ENCODE measurements at places on chromosomes 1 and 21.

GRCh38 chr1:97929874-97930851, 9.3 kb upstream of the DPYD start:
- H3K36me3 ChIP-seq: no peaks in the 10 kb centered on the region
- no peak overlapping the region for H3K27ac ChIP-seq
- no peak for DNase-seq
- H3K27me3 ChIP-seq: no peaks in the 10 kb centered on the region
- no peaks in the 10 kb centered on the region for H3K4me1 ChIP-seq
- H3K4me3 ChIP-seq: no peak overlapping the region

DNA sequence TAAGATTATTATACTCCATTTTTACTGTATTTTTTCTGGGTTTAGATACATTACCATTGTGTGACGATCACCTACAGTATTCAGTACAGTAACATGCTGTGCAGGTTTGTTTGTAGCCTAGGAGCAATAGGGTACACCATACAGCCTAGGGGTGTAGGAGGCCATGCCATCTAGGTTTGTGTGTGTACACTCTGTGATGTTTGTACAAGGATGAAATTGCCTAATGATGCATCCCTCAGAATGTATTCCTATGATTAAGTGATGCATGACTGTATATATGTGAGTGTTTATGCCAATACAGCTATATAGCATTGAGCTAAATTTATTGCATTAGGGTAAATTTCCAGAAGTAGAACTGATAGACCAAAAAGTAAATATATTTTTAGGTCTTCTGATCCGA, 23.3 kb downstream of the TUFT1 start:
- H3K36me3 ChIP-seq: peaks cover 94% of the 10 kb centered on the region
- H3K4me3 ChIP-seq: no peak overlapping the region
- H3K27ac ChIP-seq: peak overlapping the region; percentile 73
- DNase-seq: no peak

DNA sequence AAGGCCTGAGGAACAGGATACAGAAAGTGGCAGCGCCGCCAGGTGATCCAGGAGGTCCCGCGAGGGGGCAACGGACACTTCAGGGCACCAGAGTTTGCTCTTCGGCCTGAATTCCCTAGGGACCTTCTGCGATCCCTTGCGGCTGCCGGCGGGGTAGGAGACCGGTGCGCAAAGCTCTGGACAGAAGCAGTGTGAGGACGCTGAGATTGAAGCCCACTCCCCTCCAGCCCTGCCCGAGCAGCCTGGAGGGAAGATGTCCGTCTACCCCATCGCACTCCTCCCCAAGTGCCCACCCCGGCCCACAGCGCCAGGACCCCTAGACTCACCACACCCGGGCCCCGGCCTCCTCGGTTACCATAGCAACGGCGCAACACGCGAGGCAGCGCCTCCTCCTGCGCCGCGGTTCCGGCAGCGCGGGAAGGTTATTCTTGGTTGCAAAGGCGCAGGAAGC, at the start of gene ANKRD45:
Gene ANKRD45 (minus strand): TSS at position 361 of the 451 bp plus-strand sequence. CDS start 10,433 bp downstream, outside the sequence.
- H3K27me3 ChIP-seq: no peaks in the 10 kb centered on the region
- H3K27ac ChIP-seq: no peak within 1 kb of the TSS
- DNase-seq: no peak
- H3K4me1 ChIP-seq: no peaks in the 10 kb centered on the region

- no peaks in the 10 kb centered on the region for H3K27me3 ChIP-seq
- no peak overlapping the region for H3K4me3 ChIP-seq
- no peak overlapping the region for H3K27ac ChIP-seq
- H3K4me1 ChIP-seq: no peaks in the 10 kb centered on the region
Observed at GRCh38 chr1:211347077-211347844, 20.6 kb downstream of the TRAF5 start.

GRCh38 chr21:42348762-42349161, 2.0 kb downstream of the TFF2 start:
- no peaks in the 10 kb centered on the region for H3K36me3 ChIP-seq
- H3K27ac ChIP-seq: no peak overlapping the region
- H3K4me3 ChIP-seq: no peak overlapping the region

GRCh38 chr1:55816456-55817426, 601.6 kb upstream of the USP24 start:
- no peak overlapping the region for H3K27ac ChIP-seq
- H3K27me3 ChIP-seq: no peaks in the 10 kb centered on the region
- no peaks in the 10 kb centered on the region for H3K36me3 ChIP-seq
- DNase-seq: no peak

DNA sequence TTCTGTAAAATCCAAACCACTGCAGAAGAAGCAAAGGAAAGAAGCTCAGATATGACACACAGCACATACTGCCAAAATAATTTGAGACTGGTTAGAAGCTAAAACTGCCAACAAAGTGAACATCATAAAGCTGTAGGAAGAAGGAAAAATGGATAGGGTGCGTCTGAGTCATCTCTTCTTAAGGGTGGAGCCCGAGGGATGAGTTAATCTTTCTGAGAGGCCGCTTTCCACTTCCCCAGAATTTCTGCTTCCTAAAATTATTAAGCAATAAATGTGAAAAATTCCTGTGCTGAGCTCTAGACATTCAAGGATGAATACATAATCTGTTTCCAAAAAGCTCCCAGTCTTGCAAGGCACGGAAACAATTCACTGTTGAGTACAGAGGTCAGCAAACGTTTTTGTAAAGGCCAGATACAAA, 20.1 kb downstream of the PPT1 start:
- no peak overlapping the region for H3K4me3 ChIP-seq
- DNase-seq: no peak
- H3K4me1 ChIP-seq: peaks cover 13% of the 10 kb centered on the region
- peaks cover 85% of the 10 kb centered on the region for H3K36me3 ChIP-seq
- H3K27me3 ChIP-seq: no peaks in the 10 kb centered on the region

GRCh38 chr1:170701962-170702361, 38.0 kb downstream of the PRRX1 start:
- peaks cover 6% of the 10 kb centered on the region for H3K4me1 ChIP-seq
- no peak for DNase-seq
- no peaks in the 10 kb centered on the region for H3K27me3 ChIP-seq
- H3K27ac ChIP-seq: no peak overlapping the region
- no peak overlapping the region for H3K4me3 ChIP-seq

GRCh38 chr1:25699500-25700143, 83.0 kb downstream of the MAN1C1 start:
- peaks cover 10% of the 10 kb centered on the region for H3K4me1 ChIP-seq
- no peaks in the 10 kb centered on the region for H3K27me3 ChIP-seq
- no peak overlapping the region for H3K4me3 ChIP-seq
- no peak overlapping the region for H3K27ac ChIP-seq
- H3K36me3 ChIP-seq: no peaks in the 10 kb centered on the region
- no peak for DNase-seq

GRCh38 chr1:150484861-150485260, 2.4 kb upstream of the TARS2 start:
- H3K27me3 ChIP-seq: no peaks in the 10 kb centered on the region
- peaks cover 11% of the 10 kb centered on the region for H3K4me1 ChIP-seq
- H3K27ac ChIP-seq: peak overlapping the region; percentile 53
- no peak overlapping the region for H3K4me3 ChIP-seq
- peaks cover 15% of the 10 kb centered on the region for H3K36me3 ChIP-seq

GRCh38 chr1:15858672-15859372, 11.3 kb downstream of the SPEN start:
- H3K4me3 ChIP-seq: no peak overlapping the region
- peaks cover 27% of the 10 kb centered on the region for H3K36me3 ChIP-seq
- peaks cover 3% of the 10 kb centered on the region for H3K4me1 ChIP-seq
- no peak for DNase-seq

DNA sequence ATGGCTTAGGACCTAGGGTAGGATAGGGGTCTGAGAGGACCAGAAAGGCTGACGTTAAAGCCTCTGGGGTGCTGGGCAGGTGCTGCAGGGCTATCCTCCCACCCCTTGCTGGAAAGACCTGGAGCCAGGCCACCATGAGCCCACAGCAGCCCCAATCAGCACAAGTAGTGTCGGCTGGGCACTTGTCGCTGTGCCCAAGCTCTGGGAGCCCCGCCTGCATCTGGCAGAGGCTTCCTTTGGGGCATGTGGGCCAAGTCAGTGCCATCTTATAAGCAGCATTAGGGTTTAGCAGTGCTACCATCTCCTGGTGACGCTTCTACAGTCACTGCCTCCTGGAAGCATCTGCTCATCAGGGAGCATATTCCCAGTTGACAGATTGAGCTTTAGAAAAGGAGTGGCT, 31.3 kb downstream of the MAN1C1 start:
- no peaks in the 10 kb centered on the region for H3K4me1 ChIP-seq
- DNase-seq: no peak
- H3K27me3 ChIP-seq: no peaks in the 10 kb centered on the region
- no peaks in the 10 kb centered on the region for H3K36me3 ChIP-seq
- no peak overlapping the region for H3K4me3 ChIP-seq

DNA sequence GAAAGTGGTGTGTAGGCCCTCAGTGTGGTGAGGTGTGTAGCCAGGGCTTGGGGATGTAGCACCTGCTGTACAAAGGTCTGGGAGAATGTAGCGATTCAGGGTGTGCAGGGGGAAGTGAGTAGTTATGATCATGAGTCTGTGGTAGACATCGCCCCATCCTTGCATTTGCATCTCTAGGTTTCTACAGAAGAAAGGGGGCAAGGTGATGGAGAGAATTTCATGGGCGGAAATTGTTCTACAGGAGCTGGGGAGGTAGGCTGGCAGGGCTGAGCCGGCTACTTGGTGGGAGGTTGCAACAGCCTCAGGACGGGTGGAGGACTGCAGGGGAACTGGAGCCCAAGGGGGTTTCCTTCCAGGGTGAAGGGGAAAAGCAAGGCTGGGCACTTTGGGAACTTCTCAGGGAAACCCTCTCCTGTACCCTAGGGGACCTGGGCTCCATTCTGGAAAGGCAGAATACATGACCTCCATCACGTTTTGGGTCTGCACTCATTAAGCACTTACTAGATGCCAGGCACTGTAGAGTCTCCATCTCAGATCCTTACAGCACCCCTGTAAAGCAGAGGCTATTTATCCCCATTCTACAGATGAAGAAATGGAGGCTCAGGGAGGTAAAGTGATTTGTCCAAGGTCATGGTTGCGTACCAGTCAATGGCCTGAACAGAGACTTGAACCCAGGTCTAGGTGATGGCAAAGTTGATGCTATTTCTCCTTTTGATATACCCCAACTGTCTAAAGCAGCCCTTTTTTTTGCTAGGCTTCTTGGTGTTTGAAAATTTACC, 14.5 kb upstream of the TNFRSF1B start:
- no peaks in the 10 kb centered on the region for H3K27me3 ChIP-seq
- H3K4me3 ChIP-seq: no peak overlapping the region
- no peak for DNase-seq
- H3K4me1 ChIP-seq: peaks cover 2% of the 10 kb centered on the region

DNA sequence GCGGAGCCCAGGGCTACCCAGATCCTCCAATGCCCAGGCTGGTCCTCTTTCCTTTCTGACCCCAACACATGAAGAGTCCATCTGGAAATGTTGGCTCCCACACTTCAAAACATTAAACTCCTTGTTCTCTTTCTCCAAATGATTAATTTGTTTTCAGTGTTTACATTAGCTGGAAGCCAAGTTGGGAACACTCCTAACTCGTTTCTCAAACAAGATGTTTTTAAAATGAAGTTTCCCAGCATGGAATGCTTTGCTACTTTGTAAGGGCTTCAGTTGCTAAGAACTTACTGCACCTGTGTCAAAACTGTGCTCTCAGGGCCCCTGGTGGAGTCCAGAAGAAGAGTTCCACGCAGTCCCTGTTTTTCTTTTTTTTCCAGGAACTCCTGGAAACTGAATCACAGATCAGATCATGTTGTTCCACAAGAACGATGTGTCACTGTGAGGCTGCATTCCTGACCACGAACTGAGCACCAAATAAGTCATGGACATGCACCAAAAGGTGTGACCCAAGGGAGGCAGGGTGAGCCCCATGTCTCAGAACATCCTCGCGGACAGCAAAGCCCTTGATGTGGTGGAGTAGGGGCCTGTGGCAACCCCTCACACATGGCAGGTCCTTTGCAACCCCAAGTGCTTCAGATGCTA, 257.3 kb downstream of the KCNJ6 start:
- no peaks in the 10 kb centered on the region for H3K27me3 ChIP-seq
- H3K27ac ChIP-seq: peak overlapping the region; percentile 12
- no peaks in the 10 kb centered on the region for H3K36me3 ChIP-seq
- no peak overlapping the region for H3K4me3 ChIP-seq
- peaks cover 15% of the 10 kb centered on the region for H3K4me1 ChIP-seq

DNA sequence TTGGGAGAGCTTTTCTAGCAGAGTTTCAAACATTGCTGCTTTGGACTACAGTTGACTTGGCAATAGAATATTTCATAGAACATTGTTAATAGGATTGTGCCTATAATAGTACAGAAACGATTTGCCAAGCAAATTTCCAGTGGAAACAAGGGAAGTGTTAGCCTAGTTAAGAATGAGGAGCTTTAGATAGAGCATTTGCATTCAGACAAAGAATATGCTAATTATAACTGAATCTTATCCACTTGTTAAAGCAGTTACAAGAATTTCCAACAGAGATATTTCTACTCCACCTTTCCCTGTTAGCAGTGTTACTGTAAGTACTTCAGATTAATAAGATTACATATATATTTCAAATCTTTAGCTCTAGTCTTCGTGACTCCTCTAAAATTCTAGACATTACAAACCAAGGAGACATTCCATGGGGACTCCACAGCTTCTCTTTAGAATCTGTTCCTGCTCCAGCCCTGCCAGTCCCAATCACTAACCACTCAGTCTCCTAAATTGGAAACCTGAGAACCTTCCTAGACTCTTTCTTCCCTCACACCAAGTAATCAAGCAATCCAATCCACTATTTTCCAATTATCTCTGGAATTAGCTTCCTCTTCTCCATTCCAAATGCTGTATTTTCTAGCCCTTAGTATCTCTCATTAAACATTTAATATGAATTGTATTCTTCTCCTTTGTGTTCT, 141.8 kb upstream of the PBX1 start:
- no peak overlapping the region for H3K27ac ChIP-seq
- no peak overlapping the region for H3K4me3 ChIP-seq
- no peak for DNase-seq
- H3K27me3 ChIP-seq: peaks cover 8% of the 10 kb centered on the region

GRCh38 chr1:163922743-163923201, 601.0 kb downstream of the NUF2 start:
- no peaks in the 10 kb centered on the region for H3K4me1 ChIP-seq
- no peaks in the 10 kb centered on the region for H3K36me3 ChIP-seq
- no peaks in the 10 kb centered on the region for H3K27me3 ChIP-seq
- H3K4me3 ChIP-seq: no peak overlapping the region
- no peak for DNase-seq

DNA sequence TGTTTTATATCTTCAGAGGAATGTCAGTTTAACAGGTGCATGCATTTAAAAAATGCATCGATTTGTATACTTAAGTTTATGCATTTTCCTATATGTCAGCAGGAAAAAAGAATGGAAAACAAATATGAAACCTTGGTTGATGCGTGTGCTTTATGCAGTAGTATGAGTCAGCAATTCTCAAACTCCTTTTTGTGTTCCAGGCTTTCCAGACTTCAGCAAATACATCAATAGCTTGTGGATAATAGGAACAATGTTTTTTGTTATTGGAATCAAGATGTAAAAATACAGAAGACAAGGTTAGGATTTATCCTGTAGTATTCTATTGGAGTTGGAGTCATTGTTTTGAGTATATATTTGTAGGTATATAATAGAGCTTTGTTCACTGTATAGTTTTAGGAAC, 45.2 kb downstream of the CHODL start:
- no peaks in the 10 kb centered on the region for H3K36me3 ChIP-seq
- no peaks in the 10 kb centered on the region for H3K4me1 ChIP-seq
- no peak overlapping the region for H3K4me3 ChIP-seq
- no peak for DNase-seq
- H3K27me3 ChIP-seq: no peaks in the 10 kb centered on the region

- H3K4me1 ChIP-seq: peaks cover 23% of the 10 kb centered on the region
- H3K36me3 ChIP-seq: no peaks in the 10 kb centered on the region
- no peak for DNase-seq
- H3K27me3 ChIP-seq: no peaks in the 10 kb centered on the region
- H3K4me3 ChIP-seq: no peak overlapping the region
Observed at GRCh38 chr1:153505576-153505975, 30.2 kb downstream of the S100A6 start.

GRCh38 chr1:10249808-10250457, 39.6 kb downstream of the KIF1B start:
- no peaks in the 10 kb centered on the region for H3K27me3 ChIP-seq
- peaks cover 14% of the 10 kb centered on the region for H3K4me1 ChIP-seq
- no peak for DNase-seq
- no peak overlapping the region for H3K27ac ChIP-seq
